Kidney tubule cell (primary cell): ENCODE measurements at places on chromosomes 7 and 10.

- DNase-seq, result peak; percentile 98
Measured at GRCh38 chr10:5684318-5684970, at the start of gene TASOR2. Gene TASOR2 (plus strand): TSS chr10:5684838. CDS start chr10:5720643, 35,805 bp downstream.

- DNase-seq, result no peak
Measured at GRCh38 chr7:83455612-83456011, 193.3 kb downstream of the SEMA3E start.

DNA sequence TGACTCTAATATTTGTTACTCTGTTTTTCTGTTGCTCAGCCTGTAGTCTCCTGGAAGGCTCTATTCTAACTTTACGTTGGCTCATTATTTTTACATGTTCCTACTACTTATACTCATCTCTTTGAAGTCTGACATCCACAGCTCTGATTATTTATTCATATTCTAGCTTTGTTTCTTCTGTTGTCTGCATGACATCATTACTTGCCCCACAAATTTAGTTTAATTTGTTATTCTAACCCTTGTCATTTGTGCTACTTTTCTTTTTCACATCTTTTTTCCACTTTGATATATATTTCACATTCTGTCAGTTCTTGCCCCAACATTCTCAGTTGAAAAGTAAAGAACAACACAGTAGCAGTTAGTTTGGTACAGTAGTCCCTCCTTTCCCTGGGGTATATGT is 51.1 kb downstream of the KMT2E start:
- DNase-seq, result no peak

- DNase-seq, result no peak
Measured at GRCh38 chr7:143243111-143243510, 20.1 kb upstream of the GSTK1 start.

DNA sequence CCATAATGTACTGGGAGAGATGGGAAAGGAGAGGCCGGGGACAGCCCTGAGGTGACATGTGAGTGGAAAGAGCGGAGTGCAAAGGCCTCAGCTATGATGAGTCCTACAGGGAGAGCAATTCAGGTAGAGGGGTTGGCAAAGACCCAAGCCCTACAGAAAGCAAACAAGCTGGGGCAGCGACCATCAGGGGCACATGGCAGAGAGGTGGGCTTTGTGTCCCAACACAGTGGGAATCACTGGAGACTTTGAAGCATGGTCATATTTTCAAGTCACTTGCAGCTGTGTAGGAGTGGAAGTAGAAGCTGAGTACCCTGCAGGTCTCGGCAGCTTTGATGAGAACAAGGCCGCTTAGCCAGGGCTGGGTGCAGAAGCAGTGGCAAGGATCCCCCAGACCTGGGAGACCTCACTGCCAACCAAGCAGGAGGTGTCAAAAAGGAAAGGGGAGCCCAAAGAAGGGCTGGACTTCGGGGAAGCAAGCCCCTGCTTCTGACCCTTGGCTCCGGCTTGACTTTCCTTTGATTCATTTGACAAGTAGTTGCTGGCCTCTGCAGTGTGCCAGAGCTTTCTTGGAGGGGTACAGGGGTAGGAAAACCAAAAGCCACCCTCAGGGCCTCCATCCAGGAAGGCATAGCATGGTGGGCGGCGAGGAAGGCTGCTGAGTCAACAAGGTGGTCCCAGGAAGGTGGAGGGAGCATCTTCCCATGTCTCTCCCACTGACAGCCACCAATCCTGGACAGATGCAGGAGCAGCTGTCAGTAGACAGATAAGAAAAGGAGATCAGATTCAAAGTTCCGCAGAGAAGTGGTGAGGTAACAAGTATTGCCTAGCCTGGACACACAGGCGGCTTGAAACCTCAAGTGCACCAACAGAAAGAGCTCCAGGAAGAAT is 1.9 kb upstream of the PGAM2 start:
- DNase-seq, result no peak

DNA sequence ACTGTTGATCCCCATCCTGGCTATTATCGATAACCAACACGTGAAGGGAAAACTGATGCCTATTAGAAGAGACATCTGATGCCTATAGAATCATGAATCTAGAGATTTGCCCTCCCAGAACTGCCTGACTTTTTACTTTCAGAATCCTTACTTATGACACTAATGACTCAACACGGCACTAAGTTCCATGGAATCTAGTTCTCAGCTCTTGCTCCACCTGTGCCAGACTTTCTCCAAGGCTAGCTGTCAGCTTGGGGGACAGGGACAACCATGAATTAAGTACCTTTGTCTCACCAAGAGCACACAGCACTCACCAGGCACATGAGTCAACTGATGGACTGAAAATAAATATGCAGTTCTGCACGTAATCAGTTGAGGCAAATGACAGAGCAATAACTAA is 184.2 kb downstream of the FRMD4A start:
- peak; percentile 6 for DNase-seq

DNA sequence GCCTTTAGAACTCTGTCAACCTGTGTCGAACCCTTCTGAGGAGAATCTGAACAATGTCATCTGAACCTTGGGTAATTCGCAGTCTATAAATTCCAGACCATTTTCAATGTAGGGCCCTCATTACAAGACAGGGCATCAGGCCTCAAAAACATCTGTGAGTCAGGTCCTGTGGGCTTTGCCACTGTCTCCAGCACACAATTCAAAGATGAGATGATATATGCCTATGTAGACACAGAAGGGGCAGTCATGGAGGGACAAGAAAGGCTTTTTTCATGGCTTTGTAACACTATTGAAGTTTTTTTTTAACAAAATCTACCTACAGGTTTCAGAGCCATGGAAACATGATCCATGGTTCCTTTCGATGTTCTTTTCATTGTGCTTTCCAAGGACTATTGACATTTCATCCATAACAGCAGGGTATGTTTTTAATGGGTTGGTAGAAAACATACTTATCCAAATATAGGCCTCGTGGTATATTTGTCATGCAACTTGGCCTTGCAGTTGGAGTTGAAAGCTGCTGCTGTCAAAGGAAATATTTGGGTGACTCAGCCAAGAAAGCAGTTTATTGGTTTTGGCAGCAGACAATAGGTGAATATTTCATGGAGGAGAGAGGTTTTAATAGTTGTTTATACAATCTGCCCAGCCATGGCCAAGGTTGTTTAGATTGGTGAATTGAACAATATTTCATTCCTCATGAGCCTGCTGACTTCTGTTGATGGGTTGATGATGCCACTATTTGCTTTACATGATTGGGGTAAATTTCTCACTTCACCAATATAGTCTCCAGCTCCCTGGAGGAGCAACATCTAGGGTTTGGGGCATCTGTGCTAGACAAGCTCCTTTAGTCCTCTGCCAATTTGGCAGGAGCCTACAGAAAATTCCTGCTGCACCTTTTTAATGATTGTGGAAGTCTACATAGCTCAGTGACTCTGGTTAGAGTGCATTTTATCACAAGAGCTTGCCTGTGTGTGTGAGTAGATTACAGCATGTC is 158.4 kb upstream of the TMEM72 start:
- DNase-seq, result peak; percentile 87

GRCh38 chr10:4733150-4733842 is 92.7 kb upstream of the AKR1E2 start:
- peak; percentile 32 for DNase-seq
